Activated effector memory CD4-positive, alpha-beta T cell treated with anti-CD3 and anti-CD28 coated beads, Interleukin-2, amount 50 U/mL, for 16 hours (primary cell): ENCODE measurements at places on chromosomes 2 and 18.

- DNase-seq, result peak; percentile 88
Measured at GRCh38 chr18:79528846-79529245, 133.1 kb downstream of the NFATC1 start.

DNA sequence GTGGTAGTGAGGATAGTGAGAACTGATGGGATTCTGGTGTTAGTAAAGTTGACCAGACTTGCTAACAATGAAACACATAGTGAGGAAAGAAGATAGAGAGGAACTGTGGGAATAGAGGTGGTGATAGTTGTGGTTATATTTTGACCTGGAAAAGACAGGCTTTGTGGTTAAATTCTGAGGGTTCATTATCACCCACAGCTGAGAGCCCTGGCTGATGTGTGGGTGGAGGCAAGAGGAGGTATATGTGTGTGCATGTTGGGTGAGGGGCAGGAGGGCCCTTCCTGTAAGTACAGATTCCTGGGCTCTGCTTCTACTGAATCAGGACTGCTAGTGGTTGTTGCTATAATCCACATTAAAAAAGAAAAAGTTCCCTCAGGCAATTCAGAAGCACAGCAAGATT, 26.2 kb upstream of the TMEM163 start:
- DNase-seq, result no peak

GRCh38 chr2:11234309-11234708, 79.0 kb downstream of the SLC66A3 start:
- no peak for DNase-seq

GRCh38 chr2:609881-610280, 67.3 kb downstream of the TMEM18 start:
- no peak for DNase-seq

- DNase-seq, result no peak
Measured at GRCh38 chr2:16123856-16124780, 183.8 kb downstream of the MYCN start.

DNA sequence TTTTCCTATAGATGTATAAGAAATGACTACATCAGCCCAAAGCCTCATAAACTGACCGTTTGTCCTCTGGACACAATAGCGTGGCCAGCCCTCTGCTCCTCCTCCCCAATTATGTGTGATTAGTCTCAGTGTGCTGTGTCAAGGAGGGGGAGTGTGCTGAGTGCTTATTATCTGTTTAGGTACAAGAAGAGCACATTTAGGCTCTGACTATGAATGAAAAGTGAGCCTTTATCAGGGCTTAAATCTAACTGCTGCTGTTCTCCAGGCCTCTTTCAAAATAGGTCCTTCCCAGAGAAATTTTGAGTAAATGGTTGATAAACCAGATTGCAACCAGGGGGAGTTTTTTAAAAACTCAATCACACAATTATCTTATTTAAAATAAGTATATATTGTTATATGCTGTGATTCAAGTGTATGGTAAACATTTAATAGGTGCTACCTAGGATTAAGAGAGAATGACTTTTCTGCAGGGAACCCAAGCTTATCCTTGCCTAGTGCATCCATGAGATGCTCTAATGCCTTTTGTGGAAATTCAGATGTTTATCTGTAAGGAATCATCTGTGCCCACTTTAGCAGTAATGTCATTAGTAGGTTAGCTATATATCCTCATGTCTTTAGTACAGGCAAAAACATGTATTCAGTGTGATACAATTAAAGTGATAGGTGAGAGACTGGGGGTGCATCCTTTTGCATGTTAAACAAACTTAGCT, 168.7 kb upstream of the SIX3 start:
- no peak for DNase-seq

DNA sequence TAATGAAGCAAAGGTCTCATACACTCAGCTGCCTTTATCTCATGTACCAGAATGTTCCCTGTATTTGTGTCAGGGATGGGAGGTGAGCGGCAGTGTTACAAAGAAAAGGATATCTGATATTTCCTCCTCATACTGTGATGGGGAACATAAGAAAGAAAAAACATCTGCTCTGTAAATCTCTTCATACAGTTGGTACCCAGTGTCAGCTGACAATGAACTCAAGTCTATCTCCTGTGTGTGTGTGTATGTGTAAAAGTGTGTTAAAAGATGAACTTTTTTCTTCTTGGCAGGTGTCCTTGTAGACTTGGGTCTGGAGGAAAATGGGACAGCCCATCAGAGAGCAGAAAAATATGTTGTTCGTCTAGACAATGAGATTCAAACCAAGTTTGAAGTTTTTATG, 127.8 kb downstream of the ESCO1 start:
- DNase-seq, result no peak

- peak; percentile 79 for DNase-seq
Measured at GRCh38 chr2:213246497-213247281, 37.6 kb upstream of the SPAG16 start.

- no peak for DNase-seq
Measured at GRCh38 chr18:55504808-55505207, 83.2 kb downstream of the TCF4 start.

DNA sequence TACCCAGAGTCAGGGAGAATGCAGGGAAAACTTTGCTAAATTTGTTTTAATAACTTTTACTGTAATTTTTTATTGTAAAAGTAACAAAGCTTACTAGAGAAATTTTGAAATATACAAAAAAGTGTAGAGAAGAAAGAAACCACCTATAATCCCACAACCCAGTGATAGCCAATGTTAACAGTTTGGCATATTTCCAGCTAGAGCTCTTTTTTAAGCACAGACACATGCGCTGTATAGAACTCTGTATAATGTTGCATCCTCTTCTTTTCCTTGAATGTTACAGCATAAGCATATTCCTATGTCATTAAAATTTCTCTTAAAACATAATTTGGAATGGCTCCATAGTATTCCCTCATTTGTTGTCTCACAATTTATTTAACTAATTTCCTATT, 37.4 kb upstream of the EPAS1 start:
- no peak for DNase-seq

GRCh38 chr18:24041691-24042090, 27.1 kb downstream of the TTC39C start:
- DNase-seq, result no peak

GRCh38 chr18:78720456-78721237, 259.0 kb upstream of the SALL3 start:
- DNase-seq, result peak; percentile 36

- no peak for DNase-seq
Measured at GRCh38 chr2:79670198-79670597, 157.3 kb downstream of the CTNNA2 start.

DNA sequence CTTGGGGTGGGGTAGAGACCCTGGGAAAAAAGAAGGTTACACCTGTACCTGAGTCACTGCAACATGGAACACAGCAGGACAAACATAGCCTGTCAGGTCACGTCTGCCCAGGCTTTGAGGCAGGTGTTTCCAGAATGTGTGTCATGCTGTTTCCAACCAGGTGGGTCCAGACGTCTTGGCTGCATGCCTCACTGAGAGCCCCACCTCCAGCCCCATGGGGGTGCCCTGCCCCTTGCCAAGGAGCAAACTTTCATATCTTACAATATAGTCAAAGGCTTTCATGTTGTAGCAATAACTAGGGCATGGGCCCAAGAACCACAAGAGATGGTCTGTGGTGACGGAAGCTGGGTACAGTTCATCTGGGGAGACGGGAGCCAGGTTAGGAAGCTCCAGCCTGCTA, 499.7 kb downstream of the BCL11A start:
- no peak for DNase-seq

- DNase-seq, result no peak
Measured at GRCh38 chr2:239251971-239252370, 148.8 kb downstream of the HDAC4 start.

DNA sequence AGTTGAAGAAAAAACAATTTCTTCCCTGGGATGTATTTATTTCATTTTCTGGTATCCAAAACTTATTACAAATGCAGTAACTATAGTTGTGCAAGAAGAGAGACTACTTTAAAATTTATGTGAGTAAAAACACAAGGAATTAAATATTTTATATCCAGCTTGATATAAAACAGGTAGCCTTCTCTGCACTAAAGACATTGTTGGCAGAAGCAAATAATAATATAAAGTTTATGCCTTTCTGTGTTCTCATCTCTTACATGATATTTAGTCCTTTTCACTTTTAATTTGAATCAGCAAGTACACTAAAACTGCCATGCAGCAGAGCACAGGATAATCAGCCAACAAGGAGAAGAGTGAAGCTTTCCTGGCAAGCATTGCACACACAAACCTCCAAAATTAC, 352.7 kb downstream of the ARL6IP6 start:
- DNase-seq, result no peak

GRCh38 chr2:240947607-240948006, 41.5 kb downstream of the CROCC2 start:
- peak; percentile 54 for DNase-seq

GRCh38 chr2:160238392-160238791, 38.3 kb upstream of the ITGB6 start:
- no peak for DNase-seq

DNA sequence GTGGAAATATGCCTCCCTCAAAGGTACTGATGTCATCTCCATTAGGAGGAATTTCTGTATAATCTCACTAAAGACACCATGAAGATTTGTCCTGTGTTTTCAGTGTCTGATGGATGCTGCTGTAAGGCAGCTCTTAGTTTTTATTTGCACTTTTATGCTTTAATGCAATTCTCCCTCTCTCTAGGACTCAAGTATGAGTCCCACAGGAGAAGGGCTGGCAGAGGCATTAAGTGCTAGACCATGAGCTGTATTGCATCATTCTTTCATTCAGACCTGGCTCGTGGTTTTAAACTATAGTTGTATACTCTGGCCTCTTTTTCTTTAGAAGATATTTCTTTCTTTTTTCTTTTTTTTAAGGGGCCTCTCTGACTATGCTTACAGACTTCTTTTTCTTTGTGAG, 805.6 kb downstream of the DPP10 start:
- DNase-seq, result no peak

DNA sequence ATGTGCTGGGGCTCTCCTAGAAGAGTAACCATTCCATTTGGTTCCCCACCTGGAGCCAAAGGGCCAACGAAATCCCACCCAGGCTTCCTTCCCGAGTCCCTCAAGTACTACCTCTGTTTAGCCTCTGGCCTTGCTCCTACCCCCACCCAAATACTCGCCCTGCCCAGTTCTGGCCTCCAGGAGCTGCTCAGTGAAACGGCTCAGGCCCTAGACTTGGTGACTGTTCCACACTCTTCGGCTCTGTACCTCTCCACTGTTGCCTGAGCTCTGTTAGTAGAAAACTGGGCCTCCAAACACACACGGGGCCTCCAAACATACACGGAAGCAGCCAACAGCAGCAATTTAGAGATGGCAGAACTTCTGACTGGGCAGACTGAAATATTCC, 4.2 kb downstream of the OTX1 start:
- no peak for DNase-seq

DNA sequence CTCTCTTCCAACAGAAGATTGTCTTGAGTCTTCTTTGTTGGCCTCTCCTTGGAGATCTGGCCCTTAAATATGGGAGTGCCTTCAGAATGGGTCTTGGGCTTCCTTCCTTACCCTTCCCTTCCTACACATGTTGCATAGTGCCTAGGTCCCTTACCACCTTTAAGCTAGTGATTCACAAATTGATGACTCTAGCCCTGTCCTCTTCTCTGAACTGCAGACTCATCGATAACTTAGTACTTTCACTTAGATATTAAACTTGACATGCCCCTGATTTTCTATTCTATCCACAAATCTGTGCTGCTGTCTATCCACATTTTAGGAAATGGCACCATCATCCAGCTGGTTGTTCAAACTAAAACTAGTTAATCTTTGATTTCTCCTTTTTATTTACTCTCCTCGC, 9.1 kb upstream of the DYTN start:
- DNase-seq, result no peak

GRCh38 chr18:51070545-51070944, 40.5 kb downstream of the SMAD4 start:
- no peak for DNase-seq

DNA sequence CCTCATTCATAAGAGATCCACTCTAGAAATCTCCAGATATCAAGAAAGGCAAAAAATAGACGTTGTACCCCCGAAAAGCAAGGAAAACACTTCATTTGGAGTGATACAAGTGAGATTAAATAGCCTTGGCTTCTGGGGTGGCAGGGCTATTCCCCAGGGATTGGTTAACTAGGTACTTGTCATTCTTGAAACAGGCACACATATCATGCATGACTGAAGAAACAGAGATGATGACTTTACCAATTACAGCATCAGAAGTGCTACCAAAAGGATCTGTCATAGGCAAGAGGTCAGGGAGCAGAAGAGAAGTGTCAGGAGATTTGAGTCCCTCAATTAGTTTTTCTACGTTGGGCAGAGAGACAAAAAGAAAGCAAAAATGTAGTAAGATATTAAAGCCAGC, 45.2 kb upstream of the NFU1 start:
- DNase-seq, result no peak

- DNase-seq, result no peak
Measured at GRCh38 chr2:31402388-31402787, 12.2 kb downstream of the XDH start.

DNA sequence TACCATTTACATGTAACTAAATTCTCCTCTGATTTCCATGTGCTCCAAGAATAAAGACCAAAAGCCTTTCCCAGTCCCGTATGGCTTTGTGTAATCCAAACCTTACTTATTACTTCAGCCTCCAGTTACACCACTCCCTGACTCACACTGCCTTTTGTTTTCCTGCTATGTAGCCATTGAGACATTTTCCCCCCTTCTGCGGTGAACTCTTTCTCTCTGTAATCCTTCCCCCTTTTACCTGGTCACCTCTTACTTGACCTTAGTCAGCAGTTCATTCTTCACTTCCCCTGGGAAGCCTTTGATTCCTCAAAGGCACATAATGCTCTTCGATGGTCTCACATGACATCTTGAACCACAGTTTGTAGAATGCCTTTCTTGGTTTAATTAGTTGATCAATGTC, 256.0 kb upstream of the FANCL start:
- DNase-seq, result no peak

DNA sequence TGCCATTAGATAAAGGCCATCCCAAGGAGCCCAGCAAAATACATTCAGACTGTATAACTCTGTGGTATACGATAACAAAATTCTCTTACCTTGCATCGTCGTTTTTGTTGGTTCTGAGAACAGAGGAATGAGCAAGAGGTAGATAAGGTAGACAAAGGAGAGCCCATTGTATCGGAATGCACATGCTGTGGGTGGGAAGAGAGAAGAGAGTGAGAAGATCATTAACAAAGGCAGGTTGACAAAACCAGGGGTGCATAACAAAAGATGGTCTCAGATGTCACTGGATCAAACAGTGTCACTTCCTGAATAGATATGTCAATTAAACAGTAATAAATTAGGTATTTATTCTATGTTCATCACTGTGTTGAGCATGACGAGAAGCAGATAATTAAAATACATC, 83.3 kb downstream of the PIEZO2 start:
- no peak for DNase-seq
